Esophagus squamous epithelium (tissue), 5 donors: ENCODE measurements at places on chromosomes 1 and 21. TPM values are rescaled to one million over a fixed set of nuclear protein-coding genes. Genes with fewer than 3 reads are reported as not detected.

DNA sequence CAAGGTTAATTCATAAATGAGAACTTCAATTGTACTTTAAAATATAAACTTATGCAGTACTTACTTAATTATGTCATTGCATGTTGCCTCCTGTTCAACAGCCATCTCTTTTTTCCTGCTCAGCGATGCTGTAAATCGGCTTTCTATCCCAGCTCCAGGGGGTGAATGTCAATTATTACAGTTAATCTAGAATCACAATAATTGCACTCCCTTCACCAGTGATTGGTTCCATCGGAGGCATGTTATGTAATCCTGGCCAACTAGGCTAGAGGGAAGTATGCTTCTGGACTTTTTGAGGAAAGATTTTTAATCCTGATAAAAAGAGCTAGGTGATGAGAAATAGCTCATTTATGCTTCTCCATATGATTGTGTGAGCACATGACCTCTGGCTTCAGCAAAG, 53.8 kb upstream of the SGIP1 start:
- no peaks in the 10 kb centered on the region for H3K36me3 ChIP-seq
- H3K27me3 ChIP-seq = no peaks in the 10 kb centered on the region
- no peaks in the 10 kb centered on the region for H3K4me1 ChIP-seq
- no peak overlapping the region for H3K4me3 ChIP-seq
- no peak overlapping the region for H3K27ac ChIP-seq

- H3K4me1 ChIP-seq = no peaks in the 10 kb centered on the region
- H3K27ac ChIP-seq = no peak overlapping the region
Measured at GRCh38 chr1:115281143-115281542, 56.9 kb downstream of the NGF start.

GRCh38 chr1:91929250-91929649, 20.0 kb upstream of the BRDT start:
- DNase-seq = no peak
- no peaks in the 10 kb centered on the region for H3K4me1 ChIP-seq
- no peaks in the 10 kb centered on the region for H3K36me3 ChIP-seq
- H3K27ac ChIP-seq = no peak overlapping the region
- no peaks in the 10 kb centered on the region for H3K27me3 ChIP-seq

GRCh38 chr1:39141925-39142324, 62.6 kb upstream of the MACF1 start:
- peaks cover 37% of the 10 kb centered on the region for H3K4me1 ChIP-seq
- no peak overlapping the region for H3K27ac ChIP-seq
- DNase-seq = no peak
- no peak overlapping the region for H3K4me3 ChIP-seq
- H3K36me3 ChIP-seq = no peaks in the 10 kb centered on the region
- no peaks in the 10 kb centered on the region for H3K27me3 ChIP-seq

DNA sequence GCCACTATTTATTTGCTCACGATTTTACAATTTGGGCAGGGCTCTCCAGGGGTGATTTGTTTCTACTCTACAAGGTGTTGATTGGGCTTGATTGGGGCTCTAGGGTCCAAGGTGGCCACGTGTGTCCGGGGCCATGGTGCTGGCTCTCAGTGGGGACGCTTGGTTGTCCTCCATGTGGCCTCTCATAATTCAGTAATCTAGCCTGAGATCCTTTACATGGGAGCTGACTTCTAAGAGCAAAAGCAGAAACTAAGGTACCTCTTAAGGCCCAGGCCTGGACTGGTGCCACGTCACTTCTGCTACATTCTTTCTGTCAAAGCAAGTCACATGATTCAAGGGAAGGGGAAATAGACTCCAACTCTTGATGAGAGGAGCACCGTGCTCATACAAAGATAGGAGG, 8.1 kb upstream of the PSRC1 start:
- H3K4me1 ChIP-seq = no peaks in the 10 kb centered on the region
- no peaks in the 10 kb centered on the region for H3K27me3 ChIP-seq
- no peaks in the 10 kb centered on the region for H3K36me3 ChIP-seq
- H3K4me3 ChIP-seq = no peak overlapping the region
- no peak for DNase-seq

GRCh38 chr1:207742850-207743555, 8.9 kb upstream of the CD46 start:
- H3K36me3 ChIP-seq = no peaks in the 10 kb centered on the region
- H3K27ac ChIP-seq = no peak overlapping the region
- DNase-seq = no peak
- H3K4me1 ChIP-seq = no peaks in the 10 kb centered on the region
- H3K4me3 ChIP-seq = no peak overlapping the region

DNA sequence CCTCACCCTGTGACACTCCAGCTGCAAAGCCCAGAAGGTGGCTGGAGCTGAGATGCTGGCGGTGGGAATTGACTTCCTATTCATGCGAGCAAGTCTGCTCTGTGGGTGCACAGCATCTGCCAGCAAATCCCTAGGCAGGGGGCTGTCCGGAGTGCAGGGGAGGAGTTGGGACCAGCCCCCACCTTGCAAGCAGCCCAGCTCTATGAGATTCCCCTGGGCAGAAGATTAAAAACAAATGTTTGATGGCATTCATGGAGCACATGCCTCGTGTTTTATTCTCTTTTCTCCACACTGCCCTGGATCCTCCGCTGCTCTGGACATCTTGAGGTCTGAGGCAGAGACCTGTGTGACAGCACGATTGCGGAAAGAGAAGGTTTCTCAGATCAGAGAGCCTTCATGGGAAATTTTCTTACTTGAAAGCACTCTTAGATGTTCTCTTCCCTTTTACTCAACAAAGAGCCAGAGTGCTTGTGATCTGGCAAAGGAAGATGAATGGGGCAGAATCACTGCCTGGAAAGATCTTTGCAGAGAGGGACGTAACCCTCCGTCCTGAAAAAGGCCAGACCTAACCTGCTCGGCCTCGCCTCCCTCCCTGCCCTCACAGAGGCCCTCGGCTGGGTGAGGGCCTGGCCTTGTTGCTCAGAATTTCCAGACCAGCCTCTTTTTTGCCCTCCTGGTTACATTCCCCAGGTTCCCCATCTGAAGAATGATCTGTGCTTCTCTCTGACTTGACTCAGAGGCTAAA, 597.1 kb downstream of the KIF26B start:
- peaks cover 16% of the 10 kb centered on the region for H3K36me3 ChIP-seq
- no peak for DNase-seq
- H3K4me1 ChIP-seq = no peaks in the 10 kb centered on the region
- no peaks in the 10 kb centered on the region for H3K27me3 ChIP-seq

- H3K36me3 ChIP-seq = peaks cover 1% of the 10 kb centered on the region
- no peak for DNase-seq
- peak overlapping the region; percentile 97 for H3K27ac ChIP-seq
- no peaks in the 10 kb centered on the region for H3K27me3 ChIP-seq
- H3K4me3 ChIP-seq = peak overlapping the region; percentile 71
Measured at GRCh38 chr1:185315445-185316071, 1.5 kb downstream of the IVNS1ABP start.

DNA sequence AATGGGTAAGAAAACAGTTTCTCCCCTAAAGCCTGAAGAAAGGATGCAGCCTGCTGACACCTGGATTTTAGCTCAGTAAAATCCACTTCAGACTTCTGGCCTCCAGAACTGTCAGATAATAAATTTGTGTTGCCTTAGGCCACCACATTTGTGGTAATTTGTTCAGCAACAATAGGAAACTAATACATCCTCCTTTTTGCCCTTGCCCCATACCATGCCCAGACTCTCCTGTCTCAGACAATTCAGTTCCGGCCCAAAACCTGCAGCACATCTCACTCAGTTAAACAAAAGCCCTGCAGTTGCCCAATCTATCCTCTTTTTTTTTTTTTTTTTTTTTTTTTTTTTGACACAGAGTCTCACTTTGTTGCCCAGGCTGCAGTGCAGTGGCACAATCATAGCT, 25.8 kb downstream of the SMIM12 start:
- H3K27me3 ChIP-seq = no peaks in the 10 kb centered on the region
- no peak for DNase-seq
- no peak overlapping the region for H3K4me3 ChIP-seq
- no peaks in the 10 kb centered on the region for H3K36me3 ChIP-seq

GRCh38 chr1:35442734-35443133, 114.5 kb downstream of the KIAA0319L start:
- H3K36me3 ChIP-seq = peaks cover 17% of the 10 kb centered on the region
- peak overlapping the region; percentile 36 for H3K27ac ChIP-seq
- DNase-seq = no peak
- H3K4me1 ChIP-seq = peaks cover 7% of the 10 kb centered on the region
- no peaks in the 10 kb centered on the region for H3K27me3 ChIP-seq

GRCh38 chr1:149925345-149925744, 2.3 kb downstream of the SF3B4 start:
- H3K27me3 ChIP-seq = no peaks in the 10 kb centered on the region
- H3K4me1 ChIP-seq = peaks cover 38% of the 10 kb centered on the region
- H3K27ac ChIP-seq = no peak overlapping the region
- no peak for DNase-seq
- no peak overlapping the region for H3K4me3 ChIP-seq
- peaks cover 38% of the 10 kb centered on the region for H3K36me3 ChIP-seq

DNA sequence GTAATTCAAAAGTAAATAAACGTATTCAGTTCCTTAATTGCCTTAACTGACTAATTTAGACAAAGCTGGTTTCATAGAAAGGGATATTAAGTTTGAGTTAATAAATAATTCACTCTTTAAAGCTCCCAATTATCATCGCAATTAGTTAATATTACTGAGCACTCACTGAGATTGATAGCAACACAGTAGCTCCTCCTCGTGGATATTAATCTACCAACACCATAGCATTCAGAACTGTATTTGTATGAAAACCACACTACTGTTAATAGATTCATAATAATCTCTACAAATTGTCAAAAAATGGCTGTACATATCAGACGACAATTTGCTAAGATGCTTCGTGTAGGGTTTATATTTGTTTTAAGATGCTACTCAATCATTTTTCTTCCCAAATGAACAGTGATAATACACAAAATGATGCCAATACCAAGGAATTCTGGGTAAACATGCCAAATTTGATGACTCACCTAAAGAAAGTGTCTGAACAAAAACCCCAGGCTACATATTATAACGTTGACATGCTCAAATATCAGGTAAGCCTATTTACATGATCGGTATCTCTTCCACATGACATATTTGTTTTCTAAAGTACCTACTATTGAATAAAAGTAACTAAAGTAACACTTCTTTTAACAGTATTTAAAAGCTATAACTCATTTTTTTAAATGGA, 18.8 kb upstream of the DYNLT5 start:
- H3K4me3 ChIP-seq = no peak overlapping the region
- DNase-seq = no peak
- no peaks in the 10 kb centered on the region for H3K4me1 ChIP-seq
- no peaks in the 10 kb centered on the region for H3K36me3 ChIP-seq
- no peak overlapping the region for H3K27ac ChIP-seq
- no peaks in the 10 kb centered on the region for H3K27me3 ChIP-seq

- no peak overlapping the region for H3K4me3 ChIP-seq
- no peaks in the 10 kb centered on the region for H3K36me3 ChIP-seq
- H3K27me3 ChIP-seq = no peaks in the 10 kb centered on the region
- H3K4me1 ChIP-seq = peaks cover 21% of the 10 kb centered on the region
- DNase-seq = no peak
Measured at GRCh38 chr1:205270764-205271163, 43.0 kb downstream of the TMCC2 start.

DNA sequence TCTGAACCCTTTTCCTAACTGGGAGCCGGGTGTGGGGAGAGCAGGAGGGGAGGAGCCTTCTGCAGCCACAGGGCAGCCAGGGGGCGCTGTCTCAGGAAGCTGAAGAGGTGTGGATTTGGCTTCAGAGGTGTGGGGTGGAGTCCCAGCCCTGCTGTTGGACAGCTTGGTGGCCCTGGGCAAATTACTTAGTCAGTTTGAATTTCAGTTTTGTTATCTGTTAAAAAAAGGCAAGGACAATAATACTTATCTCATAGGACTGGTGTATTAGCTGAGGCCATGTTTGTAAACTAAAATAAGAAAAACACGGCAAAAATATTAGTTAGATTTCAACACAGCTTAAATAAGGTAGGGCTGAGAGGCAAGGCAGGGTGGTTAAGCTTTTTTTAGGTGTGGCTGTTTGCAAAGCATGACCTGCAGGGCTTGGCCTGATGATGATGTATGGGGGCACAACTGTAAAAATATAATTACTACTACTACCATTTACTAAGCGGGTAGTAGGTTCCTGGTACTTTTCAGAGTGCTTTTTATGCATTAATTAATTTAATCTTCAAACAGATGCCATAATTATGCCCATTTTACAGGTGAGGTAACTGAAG, 111.8 kb downstream of the PLXNA2 start:
- H3K27me3 ChIP-seq = no peaks in the 10 kb centered on the region
- peak overlapping the region; percentile 67 for H3K27ac ChIP-seq
- peaks cover 4% of the 10 kb centered on the region for H3K4me1 ChIP-seq
- no peaks in the 10 kb centered on the region for H3K36me3 ChIP-seq
- DNase-seq = peak; percentile 3
- H3K4me3 ChIP-seq = no peak overlapping the region

DNA sequence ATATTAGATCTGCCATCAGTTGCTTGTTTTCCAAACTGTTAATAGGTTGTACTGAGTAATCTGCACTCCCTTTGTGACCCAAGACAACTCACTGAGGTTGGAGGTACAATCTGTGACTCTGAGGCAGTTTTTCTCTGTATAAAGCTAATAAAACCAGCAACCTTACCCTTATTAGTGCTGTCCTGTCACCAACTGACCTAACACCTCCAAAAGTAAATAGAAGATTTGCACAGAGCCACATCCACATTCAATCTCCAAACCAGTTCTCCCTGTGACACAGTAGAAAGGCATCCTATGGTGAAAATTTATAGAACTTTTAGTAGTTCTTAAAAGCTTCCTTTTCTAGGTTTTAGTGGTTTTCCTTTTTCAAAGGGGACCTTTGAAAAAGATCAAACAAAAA, 140.4 kb upstream of the ADGRL2 start:
- no peak for DNase-seq
- H3K4me1 ChIP-seq = no peaks in the 10 kb centered on the region
- no peaks in the 10 kb centered on the region for H3K36me3 ChIP-seq
- H3K27me3 ChIP-seq = no peaks in the 10 kb centered on the region

DNA sequence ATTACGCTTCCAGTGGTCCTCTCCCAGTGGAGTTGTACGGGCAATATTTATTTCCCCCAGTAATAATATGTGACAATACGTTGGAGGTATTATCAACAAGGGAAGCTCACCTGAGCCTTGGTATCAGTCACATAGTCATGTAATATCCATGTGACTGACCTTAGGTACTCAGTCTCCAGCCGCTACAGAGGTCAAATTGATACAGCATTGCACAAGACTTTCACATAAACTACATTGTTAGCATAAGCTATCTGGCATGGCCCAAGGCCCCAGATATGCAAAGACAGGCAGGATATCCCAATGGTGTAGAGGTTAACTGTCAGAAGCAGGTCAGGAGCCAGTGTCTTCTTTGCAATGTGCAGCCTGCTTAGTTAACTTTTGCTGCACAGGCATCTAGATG, 15.3 kb upstream of the CHIT1 start:
- DNase-seq = no peak
- peaks cover 24% of the 10 kb centered on the region for H3K27me3 ChIP-seq
- no peak overlapping the region for H3K27ac ChIP-seq
- H3K4me3 ChIP-seq = no peak overlapping the region

- no peak for DNase-seq
- peak overlapping the region; percentile 49 for H3K4me3 ChIP-seq
- no peak overlapping the region for H3K27ac ChIP-seq
- no peaks in the 10 kb centered on the region for H3K36me3 ChIP-seq
Measured at GRCh38 chr1:6426277-6426971, 1.8 kb downstream of the ESPN start.

GRCh38 chr1:154414606-154415005, 9.5 kb downstream of the IL6R start:
- H3K27ac ChIP-seq = peak overlapping the region; percentile 38
- no peaks in the 10 kb centered on the region for H3K36me3 ChIP-seq
- no peak overlapping the region for H3K4me3 ChIP-seq
- peaks cover 19% of the 10 kb centered on the region for H3K4me1 ChIP-seq
- H3K27me3 ChIP-seq = no peaks in the 10 kb centered on the region

GRCh38 chr1:205370780-205371179, 14.1 kb upstream of the KLHDC8A start:
- DNase-seq = no peak
- H3K4me1 ChIP-seq = peaks cover 28% of the 10 kb centered on the region
- H3K4me3 ChIP-seq = no peak overlapping the region

The ESRRG gene
- total RNA-seq = 0.13 TPM

The KLF17 gene
- not detected for total RNA-seq

The IL20 gene
- total RNA-seq = not detected

The CNN3 gene
- 106 TPM for total RNA-seq

The LCE1E gene
- total RNA-seq = not detected
